Kidney epithelial cell (primary cell): ENCODE measurements at places on chromosomes 1 and 21. TPM values are rescaled to one million over a fixed set of nuclear protein-coding genes. Genes with fewer than 3 reads are reported as not detected.

AMY1A gene
- not detected in 2 replicates for total RNA-seq

DNA sequence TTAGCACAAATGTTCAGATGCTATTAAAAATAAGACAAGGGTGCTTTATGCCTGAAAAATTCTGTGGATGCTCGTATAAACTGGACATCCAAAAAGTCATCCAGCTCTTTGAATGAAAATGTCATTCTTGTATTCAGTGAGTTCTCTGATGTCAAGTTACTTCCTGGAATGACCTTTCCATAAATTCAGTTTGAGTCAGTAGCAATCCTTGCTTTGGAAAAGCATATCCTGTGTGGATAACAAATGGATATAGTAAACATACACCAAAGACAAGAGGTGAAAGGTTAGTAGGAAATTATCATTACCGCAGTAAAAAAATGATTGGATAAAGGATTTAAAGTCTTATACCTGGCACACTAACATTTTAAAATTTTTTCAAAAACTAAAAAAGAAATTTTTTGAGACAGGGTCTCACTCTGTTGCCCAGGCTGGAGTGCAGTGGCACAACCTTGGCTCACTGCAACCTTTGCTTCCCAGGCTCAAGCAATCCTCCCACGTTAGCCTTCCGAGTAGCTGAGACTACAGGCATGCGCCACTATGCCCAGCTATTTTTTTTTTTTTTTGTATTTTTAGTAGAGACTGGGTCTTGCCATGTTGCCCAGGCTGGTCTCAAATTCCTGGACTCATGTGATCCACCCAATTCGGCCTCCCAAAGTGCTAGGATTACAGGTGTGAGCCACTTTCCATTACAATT is 10.8 kb upstream of the LAMC1 start:
- no peak for DNase-seq

DNA sequence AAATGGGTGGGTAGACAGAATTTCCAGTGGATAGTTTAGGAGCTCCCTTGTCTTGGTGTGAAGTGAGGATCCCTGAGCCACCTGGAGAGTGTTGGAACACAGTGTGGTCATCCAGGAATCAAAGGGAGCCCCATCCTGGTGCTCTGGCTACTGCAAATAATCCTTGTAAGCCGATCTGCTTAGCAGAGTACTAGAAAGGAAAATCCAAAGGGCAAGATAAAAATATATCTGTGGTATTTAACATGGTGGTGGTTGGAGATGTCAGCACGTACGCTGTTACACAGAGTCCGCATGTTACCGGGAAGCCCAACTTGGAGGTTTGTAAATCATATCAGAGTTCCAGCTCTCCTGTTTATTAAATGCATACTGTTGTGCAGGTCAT is 39.0 kb downstream of the VANGL1 start:
- DNase-seq = no peak

PROX1 gene
- total RNA-seq = 0.88 and 0.96 TPM in 2 replicates

DNA sequence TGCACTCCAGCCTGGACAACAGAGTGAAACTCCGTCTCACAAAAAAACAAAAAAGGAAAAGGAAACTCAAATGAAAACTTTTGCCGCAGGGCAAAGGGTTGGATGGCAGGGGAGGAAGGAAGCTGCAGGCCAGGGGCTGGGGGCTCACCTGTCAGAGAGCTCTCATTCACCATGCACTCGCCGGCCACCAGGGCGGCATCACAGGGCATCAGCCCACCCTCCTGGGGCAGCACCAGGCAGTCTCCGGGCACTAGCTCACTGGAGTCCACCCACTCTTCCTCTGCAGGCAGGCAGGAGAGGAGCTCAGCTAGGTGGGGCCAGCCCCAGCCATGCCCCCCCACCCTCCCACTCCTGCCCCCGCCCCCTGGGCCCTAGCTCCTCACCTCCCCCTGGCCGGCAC is 11.9 kb downstream of the ATP13A2 start:
- DNase-seq = no peak

ITPKB gene
- 11.7 and 12.4 TPM in 2 replicates for total RNA-seq

DNA sequence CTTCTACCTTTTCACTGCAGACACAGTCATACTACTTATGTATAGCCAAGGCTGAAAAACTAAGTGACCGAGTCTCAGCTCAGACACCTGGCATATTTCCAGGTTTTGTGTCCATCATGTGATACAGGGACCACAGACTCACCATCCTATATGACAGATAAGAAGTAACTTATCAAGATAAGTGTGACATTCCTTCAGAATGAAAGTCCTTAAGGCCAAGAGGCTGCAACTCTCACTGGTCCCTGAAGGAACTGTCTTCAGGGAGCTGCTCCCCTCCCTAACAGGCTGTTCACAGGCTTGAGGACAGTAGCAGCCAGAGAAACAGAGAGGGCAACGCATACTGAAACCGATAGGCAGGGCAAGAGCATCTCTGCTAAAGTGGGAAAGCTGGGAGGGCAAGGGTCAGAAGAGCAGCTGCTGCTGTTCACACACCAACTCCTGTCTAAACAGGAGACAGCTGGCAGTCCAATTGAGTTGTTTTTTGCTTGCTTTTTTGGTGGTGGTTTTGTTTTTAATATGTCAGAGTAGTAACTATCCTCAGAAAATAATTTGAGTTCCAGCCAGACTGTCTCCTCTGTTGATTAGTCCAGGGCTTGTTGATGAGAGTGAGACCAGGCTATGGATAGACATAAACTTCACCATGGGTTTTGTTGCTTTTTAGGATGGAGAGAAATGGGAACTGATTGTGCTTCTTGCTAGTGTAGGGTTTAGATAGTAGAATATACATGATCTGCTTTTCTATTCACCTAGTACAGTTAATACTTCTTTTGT is 67.7 kb downstream of the MACF1 start:
- no peak for DNase-seq

DNA sequence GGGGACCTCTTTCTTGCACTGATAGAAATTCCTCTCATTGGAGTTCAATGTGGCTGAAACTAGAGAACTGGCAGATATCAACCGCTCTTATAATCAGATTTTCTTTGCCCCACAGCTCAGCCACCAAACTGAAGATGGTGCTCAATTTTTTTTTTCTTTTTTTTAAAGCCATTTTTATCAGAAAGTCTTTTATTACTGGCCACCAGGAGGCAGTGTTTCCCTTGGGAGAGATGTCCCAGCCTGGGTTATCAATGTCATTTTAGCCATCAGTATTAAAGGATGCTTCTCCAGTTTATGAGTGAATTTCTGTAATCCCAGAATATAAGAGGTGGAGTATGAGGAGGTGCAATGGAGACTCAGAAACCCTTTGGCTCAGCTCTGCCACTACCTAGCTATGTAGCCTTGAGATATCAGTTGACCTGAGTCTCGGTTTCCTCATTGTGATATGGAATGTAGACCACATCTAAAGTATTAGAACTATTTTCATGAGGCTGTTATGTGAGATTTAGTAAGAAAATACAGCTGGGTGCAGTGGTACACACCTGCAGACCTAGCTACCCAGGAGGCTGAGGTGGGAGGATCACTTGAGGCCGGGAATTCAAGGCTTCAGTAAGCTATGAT is 27.6 kb downstream of the CD244 start:
- DNase-seq = no peak

MEX3A gene
- 34.5 and 34.6 TPM in 2 replicates for total RNA-seq

DNA sequence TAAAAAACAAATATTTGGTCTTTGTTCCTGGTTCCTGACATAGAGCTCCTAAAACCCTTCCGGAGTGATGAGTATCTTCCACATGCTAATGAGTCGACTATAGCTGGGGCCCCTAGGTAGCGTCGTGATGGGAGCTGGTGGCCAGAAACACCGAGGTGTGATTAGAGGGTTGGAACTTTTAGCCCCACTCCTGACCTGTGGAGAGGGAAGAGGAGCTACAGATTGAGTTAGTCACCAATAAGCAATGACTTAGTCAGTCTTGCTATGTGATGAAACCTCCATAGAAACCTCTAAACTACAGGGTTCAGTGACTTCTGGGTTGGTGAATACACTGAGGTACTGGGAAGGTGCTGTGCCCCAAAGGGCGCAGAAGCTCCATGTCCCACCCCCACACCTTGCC is 30.1 kb upstream of the PLD5 start:
- DNase-seq = peak; percentile 18

- DNase-seq = no peak
These were observed 447 bp downstream of the RUNX3 start for GRCh38 chr1:24929398-24930259.

- peak; percentile 54 for DNase-seq
These were observed 147.7 kb upstream of the ARHGEF16 start for GRCh38 chr1:3306583-3307291.

GRCh38 chr1:157575744-157576143 is 22.1 kb downstream of the FCRL4 start:
- DNase-seq = no peak

- no peak for DNase-seq
These were observed 131.8 kb downstream of the CCDC185 start for GRCh38 chr1:223524930-223525451.

DNA sequence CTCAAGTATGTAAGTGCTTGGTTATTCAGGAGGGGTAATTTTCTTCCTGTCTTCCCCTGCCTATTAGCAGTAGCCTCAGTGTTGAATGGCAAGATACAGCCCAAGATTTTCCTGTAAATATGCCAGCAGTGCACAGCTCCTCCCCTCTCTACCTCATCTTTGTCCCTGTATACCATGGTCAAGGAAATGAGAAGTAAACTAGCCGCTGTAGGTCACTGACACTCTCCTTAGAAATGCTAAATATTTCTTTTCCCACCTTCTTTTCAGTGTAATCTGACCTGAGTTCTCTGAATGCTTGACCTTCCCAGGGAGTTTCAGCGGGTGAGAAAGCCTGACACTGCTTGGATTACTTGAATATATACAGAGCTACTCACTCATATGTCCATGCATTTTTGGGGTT is 84.1 kb upstream of the ZNF326 start:
- DNase-seq = no peak

GRCh38 chr1:68173936-68174737 is 58.2 kb downstream of the WLS start:
- DNase-seq = peak; percentile 83

DNA sequence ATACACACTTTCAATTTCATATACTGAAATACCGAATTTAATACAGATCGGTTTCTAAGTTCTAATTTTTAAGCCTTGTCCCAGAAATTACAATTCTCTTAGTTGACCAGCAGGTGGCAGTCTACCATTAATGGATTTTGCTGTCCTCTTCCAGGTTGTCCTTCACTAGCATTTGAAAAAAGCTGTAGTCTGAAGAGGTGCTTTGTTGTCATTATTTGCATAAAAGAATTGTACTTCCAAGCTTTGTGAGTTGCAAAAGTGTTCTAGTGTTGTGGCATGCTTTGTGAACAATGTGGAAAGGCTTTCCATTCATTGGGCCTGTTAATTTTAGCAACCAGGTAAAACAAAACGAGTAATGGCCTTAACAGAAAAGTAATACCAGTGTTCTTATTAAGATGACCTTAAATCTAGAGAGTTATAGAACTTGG is 193.6 kb downstream of the RPS6KC1 start:
- DNase-seq = peak; percentile 14

DNA sequence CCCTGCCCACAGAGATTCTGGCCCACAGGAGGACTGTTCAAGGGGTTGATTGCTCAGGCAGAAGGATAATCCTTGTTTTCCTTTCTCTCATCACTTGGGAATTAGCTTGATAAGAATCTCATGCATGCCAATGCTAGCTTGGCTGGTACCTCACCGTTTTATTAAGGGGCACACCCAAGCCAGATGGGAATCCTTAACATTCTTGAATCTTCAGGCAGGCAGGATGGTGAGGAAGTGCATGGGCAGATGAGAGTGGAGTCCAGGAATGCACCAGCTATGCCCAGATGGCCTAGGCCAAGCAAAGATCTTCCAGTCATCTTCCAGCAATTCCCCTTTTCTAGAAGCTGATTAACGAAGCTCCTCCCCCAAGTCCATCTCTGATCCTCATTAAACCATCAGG is 4.1 kb upstream of the LCE7A start:
- DNase-seq = no peak

DNA sequence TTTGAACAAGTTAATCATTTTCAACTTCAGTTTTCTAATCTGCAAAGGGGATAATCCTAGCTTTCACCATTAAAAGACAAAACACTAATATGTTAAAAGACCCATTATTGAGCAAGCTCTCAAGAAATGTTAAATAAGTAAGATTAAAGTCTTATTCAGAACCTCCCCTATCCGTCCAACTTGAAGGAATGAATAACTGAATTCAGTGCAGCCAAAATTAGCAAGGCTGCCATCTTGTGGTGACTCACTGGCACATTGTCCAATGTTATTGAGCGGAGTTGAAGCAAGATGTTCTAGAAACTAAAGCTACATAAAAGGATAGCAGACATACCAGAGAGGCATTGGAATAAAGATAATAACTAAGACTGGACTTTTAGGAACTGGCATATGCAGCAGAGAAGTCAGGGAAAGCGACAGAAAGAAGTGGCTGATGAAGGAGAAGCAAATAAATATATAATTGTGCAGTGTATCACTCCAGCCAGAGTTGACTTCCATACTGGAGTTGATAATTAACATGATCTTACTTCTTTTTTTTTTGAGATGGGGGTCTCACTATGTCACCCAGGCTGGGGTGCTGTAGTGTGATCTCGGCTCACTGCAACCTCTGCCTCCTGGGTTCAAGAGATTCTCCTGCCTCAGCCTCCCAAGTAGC is 8.2 kb upstream of the CAP1 start:
- DNase-seq = no peak

- DNase-seq = no peak
These were observed 39.3 kb downstream of the CDKN2C start for GRCh38 chr1:51009381-51009780.

GRCh38 chr1:19113697-19114092 is 96.4 kb downstream of the UBR4 start:
- DNase-seq = peak; percentile 23

C1orf94 gene
- not detected in 2 replicates for total RNA-seq

CFAP107 gene
- not detected in 2 replicates for total RNA-seq

GRCh38 chr1:228865627-228866330 is 130.5 kb downstream of the RHOU start:
- no peak for DNase-seq

SFT2D2 gene
- total RNA-seq = 42.1 and 44.2 TPM in 2 replicates

SLC5A9 gene
- not detected in 2 replicates for total RNA-seq

DNA sequence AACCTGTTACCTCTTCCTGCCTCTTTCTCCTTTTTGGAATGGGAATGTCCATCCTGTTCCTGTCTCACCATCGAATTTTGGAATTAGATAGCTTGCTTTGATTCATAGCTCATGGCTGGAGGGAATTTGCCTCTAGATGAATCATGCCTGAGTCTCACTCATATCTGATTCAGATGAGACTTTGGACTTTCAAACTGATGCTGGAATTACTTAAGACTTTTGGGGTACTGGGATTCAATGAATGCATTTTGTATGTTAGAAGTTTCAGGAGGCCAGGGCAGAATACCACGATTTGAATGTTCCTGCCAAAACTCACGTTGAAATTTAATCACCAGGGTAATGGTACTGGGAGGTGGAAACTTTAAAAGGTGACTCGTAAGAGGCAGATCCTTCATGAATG is 132.4 kb downstream of the DSCAM start:
- DNase-seq = no peak

KRTAP19-8 gene
- total RNA-seq = not detected in 2 replicates

CELA3B gene
- total RNA-seq = not detected in 2 replicates

DNA sequence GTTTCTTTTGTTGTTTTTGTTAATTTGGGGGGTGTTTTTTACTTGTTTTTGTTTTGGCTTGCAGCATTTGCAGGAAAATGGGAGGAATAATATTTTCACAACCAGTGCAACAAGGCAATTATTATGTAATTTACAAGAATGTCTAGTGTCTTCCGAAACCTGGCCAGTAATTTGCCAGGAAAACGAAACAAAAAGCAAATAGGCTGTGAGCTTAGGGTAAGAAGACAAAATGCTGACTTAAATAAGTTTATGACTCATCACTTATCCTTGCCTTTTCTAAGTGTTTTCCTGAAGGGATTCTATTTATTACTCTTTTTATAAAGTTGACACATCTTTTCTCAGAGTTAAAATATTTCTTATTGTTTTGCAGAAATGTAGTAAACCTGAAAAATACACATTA is 49.8 kb downstream of the KCNT2 start:
- peak; percentile 32 for DNase-seq

- no peak for DNase-seq
These were observed 65.1 kb upstream of the ID3 start for GRCh38 chr1:23624440-23624839.
